ENCODE measurements at places on chromosomes 3 and 15.

- no peak for DNase-seq
Observed at GRCh38 chr3:65664446-65664845, 374.3 kb downstream of the MAGI1 start.

DNA sequence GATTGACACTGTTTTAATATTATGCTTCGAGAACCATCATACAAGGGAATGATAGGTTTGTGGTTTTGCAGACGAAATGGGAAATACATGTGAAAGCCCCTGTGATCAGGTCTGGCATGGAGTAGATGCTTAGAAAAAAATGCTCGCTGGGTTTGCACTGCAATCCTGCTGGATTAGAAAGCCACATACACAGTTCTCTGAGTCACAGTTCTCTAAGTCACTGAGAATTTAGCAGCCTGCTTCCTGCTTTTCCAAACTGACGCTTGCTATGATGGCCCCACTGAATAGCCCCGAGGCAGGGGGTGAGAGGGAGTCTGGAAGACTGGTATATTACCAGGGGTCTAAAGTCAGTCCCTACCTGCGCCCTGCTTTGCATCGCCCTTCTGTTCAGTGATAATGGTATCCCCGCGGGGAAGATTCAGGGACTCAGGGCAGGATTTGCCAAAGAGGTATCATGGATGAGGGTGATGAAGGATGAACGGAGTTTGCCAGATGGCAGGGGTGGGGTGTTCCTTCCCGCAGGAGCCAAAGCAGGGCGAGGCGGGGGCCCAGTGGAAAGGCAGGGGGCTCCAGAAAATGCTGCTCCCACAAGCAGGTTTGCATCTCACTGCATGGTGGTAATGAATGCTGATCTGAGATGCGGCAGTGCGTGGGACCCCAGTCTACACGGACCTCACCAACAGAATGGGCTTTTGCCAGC is 82.3 kb downstream of the IQSEC1 start:
- DNase-seq = no peak

- DNase-seq = peak; percentile 51
Observed at GRCh38 chr3:46299608-46300460, 54.1 kb upstream of the CCR2 start.

GRCh38 chr15:88543065-88543776 is 3.3 kb downstream of the DET1 start:
- no peak for DNase-seq

DNA sequence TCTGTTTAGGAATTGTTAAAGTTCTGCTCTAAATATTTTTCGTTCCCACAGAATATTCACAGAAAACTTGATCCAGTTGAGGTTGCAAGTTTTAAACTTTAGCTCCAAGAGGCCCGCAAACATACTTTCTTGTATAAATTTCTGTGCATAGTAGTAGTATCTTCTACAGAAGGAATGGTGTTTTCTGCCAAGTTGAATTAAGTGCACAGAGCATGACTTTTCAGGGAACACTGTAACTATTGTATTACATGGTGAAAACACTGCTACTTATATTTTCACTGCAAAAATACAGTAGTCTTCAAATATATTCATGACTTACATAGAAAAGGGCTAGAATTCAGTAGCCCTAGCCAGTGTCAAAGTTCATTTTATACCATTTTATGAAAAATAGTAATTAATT is 67.0 kb downstream of the SUCNR1 start:
- no peak for DNase-seq

- no peak for DNase-seq
Observed at GRCh38 chr15:47439146-47440111, 277.9 kb upstream of the SEMA6D start.

- no peak for DNase-seq
Observed at GRCh38 chr3:25088284-25088683, 339.8 kb upstream of the RARB start.

DNA sequence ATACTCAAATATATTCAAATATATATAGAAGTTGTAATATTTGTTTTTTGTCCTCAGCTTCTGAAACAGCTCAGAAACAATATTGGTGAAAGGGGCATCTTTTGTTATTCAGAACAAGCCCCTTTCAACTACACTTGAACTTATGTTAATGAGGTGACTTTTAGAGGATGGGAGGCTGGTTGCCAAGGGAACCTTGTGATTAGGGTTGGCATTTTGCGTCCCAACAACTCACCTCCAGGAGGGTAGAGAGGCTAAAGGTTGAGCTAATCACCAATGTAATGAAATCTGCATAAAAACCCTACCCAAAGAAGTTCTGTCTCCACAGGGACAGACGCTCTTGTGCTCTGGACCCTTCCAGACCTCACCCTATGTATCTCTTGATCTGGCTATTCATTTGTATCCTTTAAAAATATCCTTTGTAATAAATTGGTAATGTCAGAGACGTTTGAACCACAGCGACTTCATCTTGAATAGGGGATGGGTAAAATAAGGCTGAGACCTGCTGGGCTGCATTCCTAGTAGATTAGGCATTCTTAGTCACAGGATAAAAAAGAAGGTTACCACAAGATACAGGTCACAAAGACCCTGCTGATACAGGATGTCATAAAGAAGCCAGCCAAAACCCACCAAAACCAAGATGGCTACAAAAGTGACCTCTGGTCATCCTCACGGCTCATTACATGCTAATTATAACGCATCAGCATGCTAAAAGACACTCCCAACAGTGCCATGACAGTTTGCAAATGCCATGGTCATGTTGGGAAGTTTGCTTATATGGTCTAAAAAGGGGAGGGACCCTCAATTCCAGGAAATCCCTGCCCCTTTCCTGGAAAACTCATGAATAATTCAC is 111.1 kb downstream of the FMN1 start:
- DNase-seq = no peak

- DNase-seq = no peak
Observed at GRCh38 chr3:13197795-13198194, 124.6 kb upstream of the IQSEC1 start.

GRCh38 chr3:38150780-38151528 is 12.5 kb downstream of the MYD88 start:
- no peak for DNase-seq

GRCh38 chr3:189519458-189519857 is 111.7 kb upstream of the TP63 start:
- no peak for DNase-seq

DNA sequence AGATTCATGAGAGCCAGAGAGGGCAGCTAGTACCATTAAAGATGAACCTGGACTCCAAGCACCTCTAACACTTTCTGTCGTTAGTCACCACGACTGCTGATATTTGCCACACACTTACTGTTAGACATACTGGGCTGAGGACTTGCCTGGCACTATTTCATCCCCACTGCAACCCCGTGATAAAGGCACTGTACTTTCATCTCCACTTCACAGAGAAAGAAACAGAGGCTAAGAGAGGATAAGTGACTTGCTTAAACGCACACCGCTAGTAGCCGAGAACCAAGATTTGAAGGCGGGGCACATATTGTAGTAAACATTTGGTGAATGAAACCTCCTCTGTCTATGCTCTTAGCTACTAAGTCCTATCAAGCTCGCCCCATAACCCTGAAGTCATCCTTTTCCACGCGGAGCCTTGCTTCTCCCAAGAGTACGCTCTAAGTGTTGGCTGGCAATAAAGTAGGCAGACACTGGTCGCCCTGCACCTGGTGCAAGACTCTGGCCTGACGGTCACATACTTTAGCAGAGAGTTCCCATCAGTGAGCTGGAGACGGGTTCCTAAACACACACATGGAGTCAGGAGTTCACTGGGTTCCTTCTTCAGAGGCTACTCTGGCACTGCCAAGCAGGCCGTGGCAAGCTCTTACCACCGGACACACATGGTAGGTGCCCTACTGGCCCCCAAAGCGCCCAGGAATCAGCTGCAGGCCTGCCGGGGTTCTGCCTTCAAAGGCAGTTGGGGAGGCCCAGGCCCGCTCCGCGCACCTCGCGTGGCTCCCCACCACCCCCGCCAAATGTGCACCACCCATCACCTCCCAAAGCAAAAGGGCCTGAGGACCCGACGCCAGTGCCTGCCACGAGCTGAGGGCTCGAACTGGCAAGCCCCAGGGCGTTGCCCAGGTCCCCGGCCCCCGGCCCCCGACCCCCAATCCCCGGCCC is 951 bp downstream of the POMGNT2 start:
- DNase-seq = no peak

DNA sequence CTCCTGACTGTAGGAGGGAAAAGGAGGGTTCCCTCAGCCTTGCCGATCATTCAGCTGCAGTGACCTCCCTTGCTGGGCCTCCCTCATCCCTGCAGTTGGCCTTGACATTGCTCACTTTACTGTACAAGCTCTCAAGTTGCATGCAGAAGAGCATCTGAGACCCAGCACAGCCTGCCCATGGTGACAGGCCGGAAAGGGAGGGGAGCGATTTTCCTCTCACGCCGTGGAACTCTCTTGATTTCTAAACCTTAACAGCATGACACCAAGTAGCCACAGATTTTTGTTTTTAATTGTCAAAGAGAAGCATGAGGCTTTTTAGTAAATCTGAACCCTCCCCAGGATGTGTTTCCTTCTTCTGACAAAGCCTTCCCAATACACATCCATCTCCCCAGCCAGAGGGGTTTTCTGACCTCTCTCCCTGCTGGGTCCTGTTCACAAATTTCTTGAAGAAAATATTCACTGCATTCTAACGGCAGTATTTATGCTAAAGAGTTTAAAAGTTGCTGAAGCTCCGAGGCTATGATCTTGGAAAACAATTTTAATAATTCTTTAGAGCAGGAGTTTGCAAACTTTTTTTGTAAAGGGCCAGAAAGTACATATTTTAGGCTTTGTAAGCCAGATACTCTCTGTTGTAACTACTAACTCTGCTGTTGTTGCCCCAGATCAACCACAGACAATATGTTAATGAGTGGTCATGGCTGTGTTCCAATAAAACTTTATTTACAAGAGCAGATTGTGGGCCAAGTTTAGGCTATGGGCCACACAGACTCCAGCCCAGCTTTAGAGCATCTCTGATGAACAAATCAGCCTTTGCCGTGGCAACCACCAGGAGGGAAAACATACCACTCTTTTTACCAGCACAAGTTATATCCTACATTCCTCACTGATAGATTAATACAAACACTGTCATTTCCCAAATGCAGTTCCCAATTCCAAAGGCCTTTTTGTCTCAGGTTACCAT is 34.8 kb downstream of the LMCD1 start:
- no peak for DNase-seq

DNA sequence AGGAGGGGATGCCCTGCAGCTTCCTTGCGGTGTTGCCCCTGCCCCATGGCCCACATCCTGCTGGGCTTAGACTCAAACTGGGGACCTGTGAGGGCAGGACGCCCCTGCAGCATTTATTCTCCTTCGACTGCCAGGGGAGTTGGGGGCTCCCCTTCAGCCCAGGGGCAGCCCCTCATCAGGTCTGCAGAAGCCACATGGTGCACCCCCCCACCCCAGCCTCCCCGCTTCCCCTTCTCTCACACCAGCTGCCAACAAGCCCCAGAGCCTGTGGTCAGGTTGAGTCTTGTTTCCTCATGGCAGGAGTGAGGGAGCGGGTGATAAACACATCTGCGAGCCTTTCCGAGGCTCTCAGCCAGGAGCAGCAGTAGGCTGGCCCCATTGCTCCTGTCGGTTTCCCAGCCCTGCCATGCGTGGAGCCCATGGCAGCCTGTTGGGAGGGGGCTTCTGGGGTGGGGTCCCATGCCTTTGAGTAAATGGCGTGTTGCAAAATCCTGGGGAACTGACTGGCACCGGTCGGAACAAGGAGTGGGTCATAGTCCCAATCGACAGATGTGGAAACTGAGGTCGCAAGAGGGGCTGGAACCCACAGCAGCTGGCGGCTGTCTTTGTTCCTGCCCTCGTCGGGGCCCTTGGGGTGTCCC is 27.8 kb downstream of the WNT7A start:
- DNase-seq = no peak

All from T-helper 2 cell (primary cell).